ENCODE measurements at places on chromosomes 3 and 15. TPM values are rescaled to one million over a fixed set of nuclear protein-coding genes. Genes with fewer than 3 reads are reported as not detected.

SLC12A1 gene
- total RNA-seq = not detected

GRCh38 chr15:85886309-85886811 is 91.6 kb upstream of the KLHL25 start:
- no peaks in the 10 kb centered on the region for H3K27me3 ChIP-seq
- no peaks in the 10 kb centered on the region for H3K4me1 ChIP-seq
- H3K4me3 ChIP-seq = no peak overlapping the region
- DNase-seq = no peak

DNA sequence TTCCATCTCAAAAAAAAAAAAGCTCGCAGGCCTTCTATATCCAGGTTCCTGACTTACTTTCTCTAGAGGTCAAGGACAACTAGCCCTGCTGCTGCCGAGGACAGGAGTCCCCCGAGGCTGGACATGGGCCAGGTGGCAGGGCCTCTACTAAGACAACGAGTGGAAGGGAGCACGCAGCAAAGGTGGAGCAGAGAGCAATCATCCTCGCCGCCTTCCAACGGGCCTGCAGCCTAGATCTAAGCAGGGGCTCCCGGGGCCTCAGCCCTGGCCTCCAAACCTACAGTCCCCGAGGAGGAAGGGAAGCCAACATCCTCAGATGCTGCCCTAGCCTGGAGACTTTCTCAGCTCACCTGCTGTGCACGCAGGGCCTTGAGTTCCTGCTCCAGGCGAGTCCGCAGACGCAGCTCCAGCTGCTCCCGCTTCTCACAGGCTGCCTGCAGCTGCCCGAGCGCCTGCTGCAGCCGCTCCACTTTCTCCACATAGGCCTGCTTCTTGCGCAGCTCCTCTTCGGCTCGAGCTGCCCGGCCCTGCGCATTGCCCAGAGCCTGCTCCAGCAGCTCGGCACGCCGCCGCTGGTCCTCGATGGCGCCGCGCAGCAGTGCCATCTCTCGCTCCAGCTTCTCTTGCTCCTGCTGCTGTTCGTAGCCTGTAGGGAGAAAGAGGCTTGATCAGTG is 12.9 kb downstream of the AMOTL2 start:
- H3K4me1 ChIP-seq = peaks cover 24% of the 10 kb centered on the region
- H3K27ac ChIP-seq = no peak overlapping the region
- no peak overlapping the region for H3K4me3 ChIP-seq

SEMA5B gene
- total RNA-seq = not detected

GRCh38 chr15:43735416-43735815 is 10.8 kb upstream of the PDIA3 start:
- H3K4me3 ChIP-seq = no peak overlapping the region
- no peaks in the 10 kb centered on the region for H3K27me3 ChIP-seq
- DNase-seq = no peak

DNA sequence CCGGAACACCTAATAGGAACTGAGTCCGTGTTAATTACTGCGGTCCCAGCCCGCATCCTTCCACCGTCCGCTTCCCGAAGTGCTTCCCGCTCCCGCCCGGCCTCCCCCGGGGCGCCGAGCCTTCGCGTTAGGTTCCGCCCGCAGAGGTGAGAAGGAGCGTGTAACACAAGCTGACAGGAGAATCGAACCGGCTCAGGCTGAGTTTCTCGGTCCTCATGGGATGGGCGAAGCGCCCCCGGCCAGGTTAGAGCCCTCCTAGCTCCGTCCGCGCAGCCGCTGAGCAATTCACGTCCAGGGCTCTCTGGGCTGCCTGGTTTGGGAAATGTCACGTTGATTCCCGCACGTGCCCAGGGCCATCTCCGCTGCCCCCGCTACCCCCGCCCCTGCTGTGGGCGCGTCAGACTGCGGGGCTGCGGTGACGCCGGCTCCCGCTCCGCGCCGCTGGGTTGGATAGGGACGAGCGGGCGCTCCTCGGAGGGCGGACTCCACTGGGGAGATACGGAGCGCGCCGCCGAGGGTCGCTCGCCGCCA is 954 bp downstream of the CLDN11 start:
- no peak for DNase-seq
- H3K36me3 ChIP-seq = no peaks in the 10 kb centered on the region
- H3K27me3 ChIP-seq = peaks cover 20% of the 10 kb centered on the region
- H3K27ac ChIP-seq = no peak overlapping the region
- H3K4me3 ChIP-seq = peak overlapping the region; percentile 22
- H3K4me1 ChIP-seq = peaks cover 8% of the 10 kb centered on the region

- no peak overlapping the region for H3K4me3 ChIP-seq
- H3K36me3 ChIP-seq = no peaks in the 10 kb centered on the region
- no peak overlapping the region for H3K27ac ChIP-seq
- H3K4me1 ChIP-seq = no peaks in the 10 kb centered on the region
Observed at GRCh38 chr3:41290736-41291135, 91.4 kb downstream of the CTNNB1 start.

GRCh38 chr3:16415911-16416476 is 97.5 kb downstream of the RFTN1 start:
- no peaks in the 10 kb centered on the region for H3K27me3 ChIP-seq
- no peak overlapping the region for H3K4me3 ChIP-seq
- no peaks in the 10 kb centered on the region for H3K36me3 ChIP-seq
- DNase-seq = no peak
- no peak overlapping the region for H3K27ac ChIP-seq

DNA sequence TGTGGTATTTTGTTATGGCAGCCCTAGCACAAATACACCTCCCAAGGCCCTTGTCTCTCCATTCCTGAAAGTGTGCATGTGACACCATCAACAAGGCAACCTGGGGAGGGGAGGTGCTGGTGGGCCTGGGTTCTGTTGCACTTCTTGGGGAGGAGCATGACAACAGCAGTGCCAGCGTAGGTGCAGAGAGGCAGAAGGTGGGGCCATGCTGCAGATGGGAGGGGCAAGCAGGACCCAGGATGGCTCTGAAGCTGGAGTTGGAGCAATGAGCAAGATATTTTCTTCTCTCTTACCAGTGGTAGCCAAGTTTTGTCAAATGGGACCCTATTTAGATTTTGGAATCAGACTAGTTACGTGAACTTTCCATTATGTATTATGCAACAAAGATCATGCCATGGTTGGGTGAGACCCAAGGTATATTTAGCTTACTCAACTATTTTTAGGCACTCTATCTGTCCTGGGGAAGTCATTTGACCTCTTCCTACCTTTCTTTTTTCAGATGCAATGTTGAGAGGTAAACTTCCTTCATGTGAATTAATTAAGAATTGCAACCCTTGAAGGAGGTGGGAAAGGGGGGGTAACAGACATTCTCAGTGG is 3.4 kb downstream of the FYCO1 start:
- no peaks in the 10 kb centered on the region for H3K27me3 ChIP-seq
- no peak overlapping the region for H3K27ac ChIP-seq
- H3K4me3 ChIP-seq = no peak overlapping the region
- no peaks in the 10 kb centered on the region for H3K36me3 ChIP-seq
- H3K4me1 ChIP-seq = peaks cover 74% of the 10 kb centered on the region

DNA sequence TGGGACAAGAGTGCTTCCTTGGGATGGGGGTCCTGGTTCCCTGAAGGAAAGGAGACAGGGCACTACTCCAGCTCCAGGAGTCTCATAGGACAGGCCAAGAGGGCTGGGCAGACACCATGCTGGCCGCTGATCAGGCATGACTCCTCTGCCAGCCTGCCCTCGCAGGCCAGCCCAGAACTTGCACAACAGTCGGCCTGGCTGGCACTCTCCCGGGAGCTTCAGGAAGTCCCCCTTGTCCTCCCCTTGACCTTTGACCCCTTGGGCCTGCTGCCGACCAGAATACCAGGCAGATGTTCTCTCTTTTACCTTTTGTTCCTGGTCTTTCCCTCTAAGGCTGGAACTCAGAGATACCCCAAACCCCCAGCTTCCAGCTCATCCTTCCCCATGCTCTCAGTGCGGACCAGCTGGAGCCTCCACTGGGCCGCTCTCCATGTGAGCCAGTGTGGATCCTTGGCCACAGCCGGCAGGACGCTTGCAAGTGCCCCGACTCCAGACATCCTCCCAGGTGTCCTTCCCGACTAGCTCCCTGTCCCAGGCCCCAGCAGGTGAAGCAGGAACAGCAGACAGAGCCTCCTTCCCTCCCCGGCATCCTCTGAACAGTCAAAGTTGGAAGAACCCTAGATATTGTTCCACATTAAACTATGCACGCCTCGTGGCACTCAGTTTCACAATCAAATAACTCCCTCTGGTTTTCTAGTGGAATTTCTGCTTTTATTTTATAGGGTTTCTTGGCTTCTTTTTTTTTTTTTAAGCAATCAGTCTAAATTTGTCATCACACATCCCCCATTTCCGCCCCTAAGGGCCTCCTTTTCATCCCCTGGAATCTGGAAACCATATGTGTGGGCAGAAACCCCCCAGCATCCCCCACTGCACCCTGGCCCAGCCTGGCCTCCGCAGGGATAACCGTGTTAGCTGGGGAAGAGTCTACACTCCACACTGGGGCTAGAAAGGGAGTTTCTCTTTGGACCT is 15.7 kb downstream of the VPS18 start:
- no peak overlapping the region for H3K4me3 ChIP-seq
- no peaks in the 10 kb centered on the region for H3K27me3 ChIP-seq
- no peaks in the 10 kb centered on the region for H3K36me3 ChIP-seq
- H3K27ac ChIP-seq = no peak overlapping the region
- peaks cover 22% of the 10 kb centered on the region for H3K4me1 ChIP-seq

CTDSPL2 gene
- 63.0 TPM for total RNA-seq

ZNF660 gene
- 0.53 TPM for total RNA-seq

GRCh38 chr3:181298421-181298820 is 308.9 kb upstream of the DNAJC19 start:
- H3K4me3 ChIP-seq = no peak overlapping the region
- no peaks in the 10 kb centered on the region for H3K36me3 ChIP-seq
- no peaks in the 10 kb centered on the region for H3K4me1 ChIP-seq
- no peak overlapping the region for H3K27ac ChIP-seq
- no peak for DNase-seq

- H3K4me3 ChIP-seq = no peak overlapping the region
- H3K27ac ChIP-seq = no peak overlapping the region
- no peaks in the 10 kb centered on the region for H3K4me1 ChIP-seq
- DNase-seq = no peak
- no peaks in the 10 kb centered on the region for H3K27me3 ChIP-seq
Observed at GRCh38 chr3:21839592-21839991, 88.6 kb upstream of the ZNF385D start.

DNA sequence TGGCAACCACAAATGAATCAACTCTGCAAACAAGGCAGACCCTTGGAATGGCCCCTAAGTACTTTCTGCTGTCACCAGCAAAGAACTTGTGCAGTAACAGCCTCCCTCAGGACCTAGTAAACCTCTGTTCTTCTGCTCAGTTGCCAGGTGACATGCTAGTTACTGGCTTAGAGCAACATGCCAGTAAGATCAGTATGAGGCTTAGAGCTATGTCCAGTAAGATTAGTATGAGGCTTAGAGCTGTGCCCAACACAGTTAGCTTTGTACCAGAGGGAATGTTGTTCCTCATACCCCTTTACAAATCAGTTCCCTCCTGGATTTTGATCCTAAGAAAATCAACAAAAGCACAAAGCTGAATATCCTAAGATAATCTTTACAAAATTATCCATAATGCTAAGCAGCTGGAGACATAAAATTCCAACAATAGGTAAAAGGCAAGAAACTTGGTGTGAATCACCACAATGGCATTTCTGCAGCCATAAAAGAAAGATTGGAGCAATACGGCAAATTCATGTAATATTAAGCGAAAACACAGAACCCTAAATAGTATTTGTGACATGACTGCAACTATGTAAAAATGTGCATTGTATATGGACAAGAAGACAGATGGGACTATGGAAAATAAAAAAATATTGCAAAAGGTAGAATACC is 107.3 kb upstream of the LPP start:
- H3K36me3 ChIP-seq = no peaks in the 10 kb centered on the region
- H3K4me1 ChIP-seq = peaks cover 15% of the 10 kb centered on the region
- H3K27ac ChIP-seq = no peak overlapping the region
- DNase-seq = no peak
- no peaks in the 10 kb centered on the region for H3K27me3 ChIP-seq

GRCh38 chr3:72085036-72085435 is 300.1 kb upstream of the PROK2 start:
- H3K4me1 ChIP-seq = no peaks in the 10 kb centered on the region
- H3K27ac ChIP-seq = no peak overlapping the region
- H3K27me3 ChIP-seq = no peaks in the 10 kb centered on the region
- DNase-seq = no peak

GRCh38 chr3:159881208-159881607 is 107.4 kb upstream of the IL12A start:
- no peaks in the 10 kb centered on the region for H3K36me3 ChIP-seq
- H3K27me3 ChIP-seq = no peaks in the 10 kb centered on the region
- H3K4me3 ChIP-seq = no peak overlapping the region

DNA sequence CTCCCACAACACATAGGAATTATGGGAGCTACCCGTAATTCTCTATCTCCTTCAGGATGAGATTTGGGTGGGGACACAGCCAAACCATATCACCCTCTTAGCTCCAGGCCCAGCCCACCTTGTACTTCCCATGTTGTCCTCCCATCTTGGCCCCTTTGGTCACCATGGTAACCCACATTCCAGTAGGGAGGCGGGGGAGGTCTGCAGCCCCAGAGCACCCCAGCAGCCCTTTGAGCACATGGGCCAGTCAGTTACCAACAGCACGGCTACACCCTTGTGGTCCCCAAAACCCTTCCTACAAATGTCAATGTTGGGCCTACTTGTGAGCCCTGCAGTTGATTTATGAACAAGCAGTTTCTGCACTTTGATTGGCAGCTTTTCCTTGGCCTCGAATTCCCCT is 84.5 kb downstream of the LRRK1 start:
- H3K4me3 ChIP-seq = no peak overlapping the region
- H3K27ac ChIP-seq = no peak overlapping the region
- H3K36me3 ChIP-seq = no peaks in the 10 kb centered on the region
- DNase-seq = no peak

- no peak for DNase-seq
- no peaks in the 10 kb centered on the region for H3K4me1 ChIP-seq
- H3K4me3 ChIP-seq = no peak overlapping the region
- no peaks in the 10 kb centered on the region for H3K36me3 ChIP-seq
- no peak overlapping the region for H3K27ac ChIP-seq
- H3K27me3 ChIP-seq = no peaks in the 10 kb centered on the region
Observed at GRCh38 chr3:27976933-27977332, 254.8 kb upstream of the EOMES start.

- no peaks in the 10 kb centered on the region for H3K36me3 ChIP-seq
- H3K4me3 ChIP-seq = no peak overlapping the region
- DNase-seq = no peak
- H3K27me3 ChIP-seq = no peaks in the 10 kb centered on the region
Observed at GRCh38 chr15:68471541-68471940, 39.6 kb upstream of the ITGA11 start.

SCG5 gene
- 0.24 TPM for total RNA-seq

- H3K36me3 ChIP-seq = no peaks in the 10 kb centered on the region
- DNase-seq = no peak
- H3K27me3 ChIP-seq = no peaks in the 10 kb centered on the region
- H3K4me1 ChIP-seq = no peaks in the 10 kb centered on the region
- no peak overlapping the region for H3K27ac ChIP-seq
Observed at GRCh38 chr15:82802497-82802896, 3.4 kb downstream of the FSD2 start.

Data from CD8-positive, alpha-beta memory T cell (primary cell).